HEK293T (cell line): ENCODE measurements at places on chromosomes 5 and 9.

- no peak for DNase-seq
Observed at GRCh38 chr9:119458068-119458467, 88.8 kb upstream of the BRINP1 start.

DNA sequence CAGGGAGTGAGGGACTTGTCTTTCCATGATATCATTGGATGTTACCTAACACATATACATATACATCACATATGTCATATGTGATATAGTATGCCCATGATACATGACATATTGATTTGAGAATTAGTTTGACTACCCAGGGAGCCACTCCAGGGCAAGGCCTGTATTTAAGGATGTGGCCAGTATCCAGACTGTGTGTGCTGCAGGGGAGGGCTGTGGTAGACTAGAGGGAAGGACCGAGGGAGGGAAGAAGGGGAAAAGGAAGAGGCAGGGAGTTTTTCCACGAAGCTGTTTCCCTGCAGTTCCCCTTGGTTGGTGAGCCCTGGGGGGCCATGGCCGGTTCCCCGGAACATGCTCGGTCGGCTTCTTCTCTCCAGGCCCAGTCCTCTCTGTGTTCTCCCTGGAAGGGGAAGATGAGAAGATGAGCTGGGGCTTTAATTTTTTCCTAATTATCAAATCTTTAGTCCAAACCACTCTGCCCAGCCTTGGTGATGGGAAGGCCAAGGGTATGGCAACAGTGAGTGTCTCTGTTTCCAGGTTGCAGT lies 48.7 kb downstream of the NSUN2 start:
- DNase-seq = no peak

DNA sequence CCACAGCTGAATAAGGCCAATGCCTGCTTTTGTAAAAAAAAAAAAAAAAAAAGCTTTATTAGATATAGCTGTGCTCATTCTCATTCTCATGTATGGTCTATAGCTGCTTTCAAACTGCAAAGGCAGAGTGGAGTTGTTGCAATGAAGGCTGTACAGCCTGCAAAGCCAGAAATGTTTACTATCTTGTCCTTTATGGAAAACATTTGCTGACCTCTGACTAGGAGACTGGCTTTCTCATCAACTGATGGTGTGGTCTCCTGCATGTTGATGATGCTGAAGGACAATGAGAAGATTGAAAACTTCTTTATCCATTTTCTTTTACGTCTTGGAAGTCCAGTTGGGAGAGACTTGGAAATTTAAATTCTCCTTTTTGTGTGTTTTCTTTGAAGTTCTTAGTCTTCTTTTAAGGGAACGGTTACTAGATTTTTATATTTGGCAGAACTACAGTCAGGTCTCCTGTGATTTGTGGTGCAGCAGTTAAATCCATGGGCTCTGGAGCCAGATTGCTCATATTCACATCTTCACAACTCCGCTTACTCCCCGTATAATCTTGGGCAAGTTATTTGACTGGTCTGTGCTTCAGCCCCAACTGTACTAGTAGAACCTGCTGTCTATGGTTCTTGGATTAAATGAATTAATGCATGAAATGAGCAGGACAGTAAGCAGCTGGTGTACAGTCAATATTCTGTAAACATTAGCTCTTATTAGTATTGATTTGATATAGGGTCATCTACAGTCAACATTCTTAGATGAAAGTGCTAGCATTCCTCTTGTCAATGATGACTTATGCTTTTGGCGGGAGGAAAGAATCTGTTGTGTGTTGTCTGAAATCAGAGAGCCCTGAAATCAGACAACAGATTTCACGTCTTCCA lies 39.7 kb upstream of the BASP1 start:
- no peak for DNase-seq

DNA sequence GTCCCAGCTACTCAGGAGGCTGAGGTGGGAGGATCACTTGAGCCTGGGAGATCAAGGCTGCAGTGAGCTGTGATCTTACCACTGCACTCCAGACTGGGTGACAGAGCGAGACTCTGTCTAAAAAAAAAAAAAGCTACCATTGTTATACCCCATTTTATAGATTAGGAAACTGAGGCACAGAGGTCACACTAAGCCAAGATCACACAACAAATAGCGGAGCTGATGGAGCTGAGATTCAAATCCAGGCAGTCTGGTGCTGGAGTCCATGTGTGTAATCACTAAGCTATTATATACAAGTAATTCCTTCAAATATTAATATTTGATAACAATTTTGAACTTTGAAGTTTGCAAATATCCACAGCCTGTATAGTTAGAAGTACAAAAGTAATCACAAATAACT lies 6.0 kb upstream of the SLC12A2 start:
- DNase-seq = no peak

DNA sequence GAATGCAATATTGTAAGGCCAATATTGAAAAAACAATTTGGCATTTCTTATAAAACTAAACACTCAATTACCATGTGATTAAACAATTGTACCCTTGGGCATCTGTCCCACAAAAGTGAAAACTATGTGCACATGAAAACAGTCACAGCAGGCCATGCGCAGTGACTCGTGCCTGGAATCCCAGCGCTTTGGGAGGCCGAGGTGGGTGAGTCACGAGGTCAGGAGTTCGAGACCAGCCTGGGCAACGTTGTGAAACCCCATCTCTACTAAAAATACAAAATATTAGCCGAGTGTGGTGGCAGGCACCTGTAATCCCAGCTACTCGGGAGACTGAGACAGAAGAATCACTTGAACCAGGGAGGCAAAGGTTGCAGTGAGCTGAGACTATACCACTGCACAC lies 343.7 kb downstream of the DMRTA1 start:
- no peak for DNase-seq
